Kidney tubule cell (primary cell): ENCODE measurements at places on chromosomes 11 and 22.

GRCh38 chr11:44804449-44805437 is 78.0 kb downstream of the TSPAN18 start:
- DNase-seq: no peak

DNA sequence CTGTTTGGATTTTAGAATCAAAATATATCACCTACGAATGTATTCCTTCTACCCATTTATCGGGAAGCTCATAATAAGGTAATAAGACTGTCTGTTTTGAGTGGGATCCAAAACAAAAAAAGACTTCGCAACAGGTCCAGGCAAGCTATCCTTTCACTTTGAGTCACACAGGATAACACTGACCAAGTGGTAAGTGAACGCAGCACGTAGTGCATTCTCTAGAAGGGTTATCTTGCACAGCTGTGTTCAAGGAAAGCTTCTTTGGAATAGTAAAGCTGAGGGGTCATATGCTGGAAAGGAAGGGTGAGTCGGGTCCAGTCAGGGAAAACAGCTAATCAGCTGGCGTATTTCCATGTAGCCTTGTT is 22.3 kb upstream of the NRGN start:
- peak; percentile 3 for DNase-seq

DNA sequence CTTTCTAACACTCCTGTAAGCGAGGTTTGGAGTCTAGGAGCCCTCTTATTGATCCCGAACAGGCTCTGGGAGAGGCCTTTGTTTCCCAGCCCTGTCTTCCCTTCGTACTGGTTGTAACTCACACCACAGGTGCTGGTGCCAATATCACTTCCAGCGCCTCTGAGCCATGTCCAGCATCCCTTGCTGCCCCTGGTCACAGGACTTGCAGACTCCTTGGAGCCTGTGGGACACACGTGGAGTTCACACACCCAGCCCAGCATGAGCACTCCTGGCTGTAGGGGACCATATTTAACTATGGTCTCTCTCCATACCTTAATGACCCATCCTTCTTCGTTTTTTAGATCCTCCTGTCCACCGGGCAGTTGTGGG is 2.2 kb downstream of the ZBTB16 start:
- DNase-seq: no peak

DNA sequence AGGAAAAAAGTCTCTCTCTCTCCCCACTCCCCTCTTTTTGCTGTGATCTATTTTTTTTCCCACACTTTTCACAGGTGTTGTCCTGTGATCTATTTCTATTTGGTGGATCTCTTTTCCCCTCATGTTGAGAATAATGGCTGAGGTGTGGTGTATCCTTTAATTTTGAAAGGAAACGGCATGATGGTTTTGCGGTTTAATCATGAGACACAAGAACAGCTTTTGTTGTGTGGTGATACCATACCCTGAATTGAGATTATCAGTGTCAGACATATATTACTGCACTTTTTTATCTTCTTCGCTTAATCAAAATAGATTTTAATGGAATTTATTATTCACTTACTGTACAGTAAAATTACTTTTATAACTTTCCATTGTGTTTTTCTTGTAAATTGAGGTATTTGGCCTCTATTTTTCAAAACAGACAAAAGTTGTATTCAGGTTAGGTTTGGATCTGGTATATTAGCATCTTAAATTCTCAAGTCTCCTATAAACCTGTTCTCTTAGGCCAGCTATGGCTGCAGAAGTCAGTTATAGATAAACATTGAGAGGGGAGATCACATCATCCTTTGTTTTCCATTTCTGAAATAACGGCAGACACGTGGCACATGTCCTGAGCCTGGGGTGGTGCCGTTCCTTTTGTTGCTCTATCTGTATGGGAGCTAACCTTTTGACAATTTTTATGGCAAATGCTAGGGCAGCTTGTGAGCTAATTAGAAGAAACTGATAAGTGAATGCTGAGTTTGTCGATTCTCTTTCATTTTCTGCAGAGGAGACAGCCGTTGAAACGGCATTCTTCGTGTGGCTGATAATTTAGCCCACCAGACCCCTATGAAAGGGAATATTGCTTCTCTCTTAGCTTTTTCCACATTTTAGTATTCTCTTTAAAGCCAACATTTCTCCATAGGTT is 25.8 kb downstream of the NF2 start:
- DNase-seq: no peak

- DNase-seq: peak; percentile 80
Observed at GRCh38 chr22:33923660-33924246, 3.5 kb upstream of the LARGE1 start.

DNA sequence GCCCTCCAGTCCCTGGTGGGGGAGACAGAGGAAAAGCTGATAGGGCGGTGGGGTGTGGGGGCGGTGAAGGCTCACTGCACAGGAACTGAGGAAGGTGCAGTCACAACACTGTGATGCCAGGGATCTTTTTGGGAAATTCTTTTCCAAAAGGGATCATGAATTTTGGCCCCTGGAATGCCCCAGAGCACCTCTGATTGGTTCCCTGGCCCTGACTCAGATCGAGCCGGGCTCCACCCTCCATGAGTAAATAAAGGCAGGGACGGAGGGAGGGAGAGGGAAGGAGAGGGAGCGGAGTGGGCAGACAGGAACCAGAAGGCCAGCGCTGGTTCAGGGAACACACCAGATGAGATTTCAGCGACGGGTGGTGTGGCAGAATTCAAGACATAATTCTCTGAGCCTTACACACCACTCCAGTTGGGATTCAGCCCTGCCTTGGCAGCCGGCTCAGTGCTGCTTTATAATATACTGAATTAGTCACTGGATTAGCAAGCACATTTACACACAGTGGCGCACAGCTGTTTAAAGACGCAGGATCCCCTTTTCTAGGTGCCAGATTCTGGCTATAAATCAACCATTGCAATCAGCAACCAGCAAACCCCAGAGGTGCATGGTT is 80.3 kb downstream of the ETS1 start:
- peak; percentile 93 for DNase-seq

DNA sequence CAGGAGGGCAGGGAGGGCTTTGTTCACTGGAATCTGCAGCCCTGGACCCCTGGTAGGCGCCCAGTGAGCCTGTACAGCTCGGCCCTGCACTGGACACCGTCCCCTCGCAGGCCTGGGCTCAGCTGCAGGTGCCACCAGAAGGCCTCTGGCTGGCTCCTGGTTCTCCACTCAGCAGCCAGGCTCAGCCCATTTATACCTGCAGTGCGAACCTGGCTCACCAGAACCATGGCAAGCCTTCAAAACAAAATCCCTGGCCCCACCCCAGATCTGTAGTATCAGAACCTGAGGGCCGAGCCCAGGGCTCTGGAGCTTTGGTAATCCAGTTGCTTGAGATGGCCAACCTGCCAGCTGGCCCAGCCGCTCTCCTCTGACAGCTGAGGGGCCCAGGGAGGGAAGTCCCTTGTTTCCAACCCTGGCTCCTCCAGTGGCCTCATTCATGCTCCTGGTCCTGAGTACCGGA is 870 bp upstream of the FREY1 start:
- DNase-seq: no peak

DNA sequence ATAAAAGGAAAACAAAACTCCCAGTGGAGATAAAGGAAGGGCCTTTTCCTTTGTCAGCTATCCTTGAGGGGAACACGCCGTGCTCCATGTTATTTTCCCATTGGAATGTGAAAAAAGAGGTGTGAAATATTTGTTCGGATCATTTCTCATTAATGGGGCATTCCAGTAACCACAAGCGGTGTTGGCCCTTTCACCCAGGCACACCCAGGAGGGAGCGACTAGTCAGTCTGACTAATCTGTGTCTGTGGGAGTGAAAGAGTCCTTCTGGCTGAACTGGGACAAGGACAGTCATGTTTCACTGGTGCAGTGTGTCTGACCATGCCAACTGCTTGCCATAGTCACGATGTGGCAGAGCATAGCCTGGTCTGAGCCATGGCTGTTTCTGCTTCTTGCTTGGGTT is 13.0 kb upstream of the MYEOV start:
- DNase-seq: peak; percentile 97

DNA sequence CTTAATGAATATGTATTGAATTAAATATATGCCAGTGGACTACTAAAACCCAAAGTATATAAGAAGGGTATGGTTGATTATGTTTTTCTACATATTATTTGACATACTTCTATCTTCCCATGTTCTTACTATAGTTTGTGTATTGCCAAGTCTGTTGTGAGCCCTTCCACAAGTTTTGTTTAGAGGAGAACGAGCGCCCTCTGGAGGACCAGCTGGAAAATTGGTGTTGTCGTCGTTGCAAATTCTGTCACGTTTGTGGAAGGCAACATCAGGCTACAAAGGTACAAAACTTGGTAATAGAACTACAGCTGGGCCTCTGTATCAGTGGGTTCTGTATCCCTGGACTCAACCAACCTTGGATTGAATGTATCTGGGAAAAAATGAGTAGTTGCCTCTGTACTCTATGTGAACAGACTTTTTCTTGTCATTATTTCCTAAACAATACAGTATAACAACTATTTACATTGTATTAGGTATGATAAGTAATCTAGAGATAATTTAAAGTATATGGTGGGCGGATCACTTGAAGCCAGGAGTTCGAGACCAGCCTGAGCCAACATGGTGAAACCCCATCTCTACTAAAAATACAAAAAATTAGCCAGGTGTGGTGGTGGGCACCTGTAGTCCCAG is 38.7 kb upstream of the TTC36 start:
- DNase-seq: peak; percentile 75

DNA sequence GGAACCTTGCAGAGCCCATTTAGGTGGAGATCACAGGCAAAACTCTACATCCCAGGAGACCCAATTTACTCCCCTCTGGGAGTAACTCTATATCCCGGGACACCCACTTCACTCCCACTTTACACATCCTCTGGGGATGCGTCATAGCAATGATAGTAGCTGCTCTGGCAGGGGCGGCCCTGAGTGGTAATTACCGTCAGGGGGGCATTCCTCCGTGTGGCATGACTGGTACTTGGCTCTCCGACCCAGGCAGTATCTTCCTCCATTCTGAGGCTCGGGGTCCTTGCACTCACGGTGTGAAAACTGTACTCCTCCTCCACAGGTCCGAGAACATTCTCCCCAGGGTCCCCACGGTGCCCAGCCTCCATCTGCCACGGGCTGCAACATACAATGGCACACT is 17.2 kb downstream of the ADAMTS8 start:
- no peak for DNase-seq

GRCh38 chr11:95095858-95096587 is 6.4 kb downstream of the ENDOD1 start:
- peak; percentile 71 for DNase-seq

GRCh38 chr11:59553323-59553722 is 42.0 kb downstream of the OR4D9 start:
- no peak for DNase-seq

DNA sequence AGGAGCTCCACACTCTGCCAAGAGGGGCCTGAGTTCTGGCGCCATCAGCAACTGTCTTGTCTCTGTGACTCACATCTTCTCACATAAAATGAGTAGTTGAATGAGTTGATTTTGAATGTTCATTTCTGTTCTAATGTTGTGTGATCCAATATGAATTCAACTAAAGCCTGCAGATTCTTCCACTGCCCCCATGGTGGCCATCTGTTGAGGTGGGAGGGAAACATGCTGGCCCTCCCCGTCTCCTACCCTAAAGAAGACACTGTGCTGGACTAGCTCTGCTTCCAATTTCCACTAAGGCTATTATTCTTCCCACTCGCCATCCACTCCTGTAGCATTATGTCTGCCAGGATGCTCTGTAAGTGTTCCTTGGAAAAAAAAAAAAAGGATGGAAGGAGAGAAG is 555.6 kb upstream of the LARGE1 start:
- DNase-seq: no peak

DNA sequence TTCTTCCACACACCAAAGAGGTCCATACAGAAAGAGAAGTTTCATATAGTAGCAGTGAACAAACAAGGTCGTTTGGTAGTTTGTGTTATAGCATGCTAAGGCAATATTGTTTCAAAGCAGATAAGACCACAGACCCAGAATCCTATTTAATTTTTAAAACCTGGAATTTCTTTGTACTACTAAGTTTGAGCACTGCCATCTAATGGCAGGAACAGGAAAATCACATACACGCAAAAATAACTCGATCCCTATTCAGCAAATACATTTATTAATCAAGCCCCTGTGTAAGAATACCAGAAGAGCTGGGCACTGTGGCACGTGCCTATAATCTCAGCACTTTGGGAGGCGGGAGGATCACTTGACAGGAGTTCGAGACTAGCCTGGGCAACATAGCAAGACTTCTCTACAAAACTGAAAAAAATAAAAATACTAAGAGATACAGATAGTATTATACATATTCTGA is 2.9 kb upstream of the BTBD10 start:
- peak; percentile 59 for DNase-seq

DNA sequence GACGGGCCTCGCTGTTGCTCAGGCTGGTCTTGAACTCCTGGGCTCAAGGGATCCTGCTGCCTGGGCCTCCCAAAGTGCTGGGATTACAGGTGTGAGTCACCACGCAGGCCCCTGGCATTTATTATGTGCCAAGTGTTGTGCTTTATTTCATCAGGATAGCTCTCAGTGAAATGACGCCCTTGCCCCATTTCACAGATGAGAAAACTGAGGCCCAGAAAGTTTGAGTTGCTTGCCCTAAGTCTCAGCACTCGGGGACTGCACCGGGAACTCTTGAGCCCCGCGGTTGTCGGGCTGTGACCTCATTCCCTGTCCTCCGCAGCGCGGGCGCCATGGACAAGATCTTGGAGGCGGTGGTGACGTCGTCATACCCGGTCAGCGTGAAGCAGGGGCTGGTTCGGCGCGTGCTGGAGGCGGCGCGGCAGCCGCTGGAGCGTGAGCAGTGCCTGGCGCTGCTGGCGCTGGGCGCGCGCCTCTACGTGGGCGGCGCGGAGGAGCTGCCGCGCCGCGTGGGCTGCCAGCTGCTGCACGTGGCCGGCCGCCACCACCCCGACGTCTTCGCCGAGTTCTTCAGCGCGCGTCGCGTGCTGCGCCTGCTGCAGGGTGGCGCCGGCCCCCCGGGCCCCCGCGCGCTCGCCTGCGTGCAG is 7.3 kb downstream of the USP35 start:
- no peak for DNase-seq

- DNase-seq: no peak
Observed at GRCh38 chr11:130483124-130483523, 34.7 kb downstream of the ADAMTS15 start.

- peak; percentile 23 for DNase-seq
Observed at GRCh38 chr22:39148727-39149535, 3.5 kb downstream of the CBX7 start.

GRCh38 chr11:12330485-12331231 is 46.7 kb upstream of the PARVA start:
- peak; percentile 2 for DNase-seq

- DNase-seq: peak; percentile 70
Observed at GRCh38 chr11:3165152-3165705, at the start of gene OSBPL5. Gene OSBPL5, minus strand, starts transcription at chr11:3165310. Its CDS starts 36,162 bp downstream, at chr11:3129148.

DNA sequence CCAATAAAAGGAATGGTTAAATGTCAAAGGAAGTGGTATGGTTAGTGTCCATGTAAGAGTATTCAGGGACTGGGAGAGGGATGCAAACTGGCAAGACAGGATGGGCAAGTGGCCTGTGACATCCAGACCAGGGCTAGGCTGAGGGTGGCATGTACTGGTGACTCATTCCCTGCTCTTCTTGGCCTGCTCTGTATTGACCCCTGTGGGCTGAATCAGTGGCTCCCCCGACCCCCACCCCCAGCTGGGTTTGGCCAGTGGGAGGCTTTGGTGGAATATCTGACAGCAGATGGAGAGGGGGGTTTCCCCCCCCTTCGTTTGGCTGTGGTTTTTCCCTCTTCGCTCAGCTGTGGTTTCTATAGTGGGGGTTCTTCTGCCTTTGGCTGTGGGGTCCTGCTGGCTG is 87.7 kb downstream of the CSNK2A3 start:
- peak; percentile 49 for DNase-seq
